ENCODE measurements at places on chromosomes 1 and 21.
A peak's percentile ranks its signal among the peaks of the same experiment; 100 is the strongest.

GRCh38 chr21:45854690-45855247 is 126.8 kb upstream of the COL6A1 start:
- peak; percentile 42 for DNase-seq

GRCh38 chr1:230632273-230632873 is 9.9 kb upstream of the COG2 start:
- peak; percentile 39 for DNase-seq

DNA sequence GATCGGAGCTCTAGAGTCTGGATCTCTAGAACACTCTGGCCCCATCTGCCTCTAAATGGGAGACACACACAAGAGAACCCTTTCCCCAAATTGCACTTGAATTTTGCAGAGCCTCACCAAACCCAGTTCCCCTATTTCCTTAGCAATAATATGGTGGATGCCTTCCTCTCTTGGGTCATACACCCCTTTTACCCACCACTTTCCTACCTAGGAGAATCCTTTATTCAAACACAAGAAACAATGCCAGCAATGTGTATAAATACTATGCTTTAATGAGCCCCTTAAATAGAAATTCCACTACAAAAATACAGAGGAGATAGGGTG is 760 bp upstream of the SF3B4 start:
- no peak for DNase-seq

GRCh38 chr1:178538192-178538916 is 25.4 kb downstream of the TEX35 start:
- peak; percentile 89 for DNase-seq

DNA sequence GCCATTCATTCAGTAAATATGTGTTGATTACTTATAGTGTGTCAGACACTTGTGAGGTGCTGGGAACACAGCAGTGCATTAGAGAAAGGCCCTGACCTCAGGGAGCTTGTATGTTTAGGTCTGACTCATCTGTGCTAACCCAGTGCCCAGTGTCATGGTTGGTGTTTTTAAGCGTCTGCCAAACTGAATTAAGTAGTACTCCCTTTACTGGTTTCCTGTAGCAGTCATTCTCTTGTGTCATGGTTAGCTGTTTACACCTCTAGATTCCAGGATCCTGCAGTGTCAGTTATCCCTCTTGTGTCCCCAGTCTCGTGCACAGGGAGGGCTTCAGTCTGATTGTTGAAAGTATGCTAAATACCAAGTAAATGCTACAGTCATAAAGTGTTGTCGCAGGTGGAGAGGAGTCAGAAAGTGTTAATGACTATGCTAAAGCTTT is 14.2 kb downstream of the UCK2 start:
- DNase-seq: peak; percentile 54

GRCh38 chr1:233805786-233806185 is 98.7 kb upstream of the SLC35F3 start:
- no peak for DNase-seq

DNA sequence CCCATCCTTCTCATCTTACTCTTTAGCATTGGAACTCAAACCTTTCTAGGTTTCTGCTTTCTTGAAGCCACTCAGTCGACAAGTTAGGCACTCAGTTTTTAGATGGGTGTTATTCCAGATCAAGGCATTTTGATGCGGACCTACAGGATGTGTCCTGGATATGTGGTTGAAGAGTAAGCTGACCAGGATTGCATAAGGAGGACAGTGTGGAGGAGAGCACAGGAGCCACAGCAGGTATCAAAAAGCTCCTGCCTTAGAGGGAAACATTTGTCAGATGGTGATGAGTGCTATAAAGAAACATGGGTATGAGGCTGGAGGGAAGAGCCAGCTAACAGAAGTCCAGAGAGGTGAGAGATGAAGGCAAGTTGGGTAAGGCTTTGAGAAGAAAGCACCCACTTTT is 33.9 kb upstream of the OPRD1 start:
- DNase-seq: no peak

DNA sequence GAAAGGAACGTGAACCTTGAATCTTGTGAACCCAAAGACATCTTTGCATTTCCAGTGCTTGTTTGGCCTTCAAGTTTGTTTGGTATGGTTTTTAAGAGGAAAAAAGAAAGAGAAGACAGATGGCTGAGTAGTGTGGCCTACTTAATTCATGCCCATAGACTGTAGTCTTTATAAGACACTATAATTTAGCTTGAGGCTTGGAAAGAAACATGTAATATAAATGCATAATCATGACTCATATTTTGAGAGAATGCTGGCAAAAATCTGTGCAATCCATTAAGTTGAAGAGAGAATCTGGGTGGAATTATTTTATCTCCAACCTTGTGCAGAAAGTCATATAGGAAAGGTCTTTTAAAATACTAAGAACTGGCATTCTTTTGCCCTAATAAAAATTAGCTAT is 179.3 kb downstream of the SIPA1L2 start:
- peak; percentile 54 for DNase-seq

GRCh38 chr1:175591083-175591743 is 152.2 kb downstream of the TNR start:
- no peak for DNase-seq

DNA sequence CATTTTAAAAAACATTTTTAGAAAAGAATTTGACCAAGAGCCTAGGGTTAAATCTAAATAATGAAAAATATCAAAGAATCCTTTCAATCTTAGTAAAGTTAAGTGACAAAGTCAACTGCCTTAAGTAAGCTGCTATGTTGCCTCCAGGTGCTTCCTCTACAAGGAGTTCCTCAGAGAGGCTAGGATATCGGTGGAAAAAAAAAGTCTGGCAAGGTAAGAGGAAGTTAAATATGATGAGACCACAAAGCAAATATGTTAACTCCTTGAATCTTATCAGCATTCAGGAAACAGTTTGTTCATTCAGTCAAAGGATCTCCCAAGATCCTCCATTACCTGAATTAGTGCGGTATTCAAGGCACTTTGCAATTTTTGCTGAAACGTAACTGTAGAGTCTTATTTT is 563.5 kb downstream of the PTPRC start:
- DNase-seq: no peak
